ENCODE measurements at places on chromosomes 13 and 19.

GRCh38 chr19:10667867-10668266, 13.7 kb downstream of the ILF3 start:
- DNase-seq = no peak

DNA sequence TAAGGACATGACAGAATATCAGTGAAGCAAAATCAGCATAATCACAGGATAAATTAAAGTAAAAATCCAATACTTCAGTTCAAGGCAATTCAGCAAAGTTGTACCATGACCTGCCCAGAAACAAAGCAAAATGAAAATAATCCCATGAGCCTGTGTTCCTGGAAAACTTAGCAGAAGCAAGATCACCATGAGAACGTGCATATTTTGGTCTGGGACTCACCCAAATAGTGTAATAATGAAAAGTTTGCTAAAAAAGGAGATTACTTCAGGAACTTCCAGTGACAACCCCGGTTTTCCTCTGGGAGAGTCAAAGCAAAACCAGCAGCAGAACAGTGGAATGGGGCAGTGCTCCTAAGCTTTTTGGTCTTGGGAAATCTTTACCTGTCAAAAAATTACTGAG, 14.9 kb upstream of the RPL21 start:
- no peak for DNase-seq

DNA sequence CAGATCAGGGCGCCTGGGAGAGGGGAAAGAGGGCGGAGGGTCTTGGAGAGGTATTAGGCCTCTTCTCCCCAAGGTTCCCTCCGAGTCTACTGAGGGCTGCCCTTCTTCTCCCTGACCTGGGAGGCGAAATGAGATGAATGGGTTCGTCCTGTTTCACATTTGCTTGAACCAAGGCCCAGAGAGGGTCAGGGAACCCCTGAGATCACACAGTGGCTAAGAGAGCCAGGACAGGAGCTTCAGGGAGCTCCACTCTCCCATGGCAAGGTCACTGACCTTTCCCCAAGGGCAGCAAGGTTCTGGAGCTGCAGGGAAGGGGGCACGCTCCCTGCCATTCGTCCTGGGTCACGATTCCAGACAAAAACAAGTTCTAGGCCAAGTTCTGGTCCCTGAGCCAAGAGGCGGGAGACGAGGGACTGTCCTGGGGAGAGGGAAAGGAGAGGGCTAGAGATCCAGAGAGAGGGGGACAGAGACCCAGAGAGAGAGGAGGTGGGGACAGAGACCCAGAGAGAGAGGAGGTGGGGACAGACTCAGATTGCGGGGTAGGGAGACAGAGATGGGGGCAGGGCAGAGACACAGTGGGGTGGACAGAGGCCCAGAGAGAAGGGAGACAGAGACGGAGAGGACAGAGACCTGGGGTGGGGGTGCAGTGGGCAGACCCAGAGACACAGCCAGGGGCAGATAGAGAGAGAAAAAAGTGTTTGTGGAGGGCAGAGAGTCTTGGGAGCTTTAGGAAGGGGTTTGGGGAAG, 541 bp downstream of the ASPDH start:
- DNase-seq = no peak

GRCh38 chr13:97431171-97431764, 2.7 kb upstream of the RAP2A start:
- DNase-seq = no peak

- DNase-seq = peak; percentile 66
Measured at GRCh38 chr19:47239610-47240296, 8.8 kb upstream of the BBC3 start.

GRCh38 chr13:35514061-35514477, 37.6 kb upstream of the MAB21L1 start:
- no peak for DNase-seq

DNA sequence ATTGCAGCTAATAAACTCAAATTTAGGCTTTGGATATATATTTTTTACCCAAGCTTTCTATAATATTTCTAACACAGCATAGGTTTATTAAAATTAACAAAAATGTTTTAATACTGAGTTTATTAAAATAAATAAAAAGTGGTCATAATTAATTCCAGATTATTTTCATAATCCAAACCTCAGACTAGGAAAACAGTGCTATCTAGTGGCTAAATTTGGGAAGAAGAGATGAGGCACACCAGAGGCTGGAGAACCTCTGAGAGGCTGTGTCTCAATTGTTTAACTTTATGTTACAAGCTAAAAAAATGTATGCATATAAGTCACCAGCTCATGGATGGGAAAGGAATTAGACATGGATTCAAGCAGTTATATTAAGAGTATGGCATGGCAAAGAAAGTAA, 392.5 kb downstream of the DIAPH3 start:
- DNase-seq = peak; percentile 23

- DNase-seq = peak; percentile 38
Measured at GRCh38 chr19:48806518-48806817, 4.4 kb downstream of the BCAT2 start.

DNA sequence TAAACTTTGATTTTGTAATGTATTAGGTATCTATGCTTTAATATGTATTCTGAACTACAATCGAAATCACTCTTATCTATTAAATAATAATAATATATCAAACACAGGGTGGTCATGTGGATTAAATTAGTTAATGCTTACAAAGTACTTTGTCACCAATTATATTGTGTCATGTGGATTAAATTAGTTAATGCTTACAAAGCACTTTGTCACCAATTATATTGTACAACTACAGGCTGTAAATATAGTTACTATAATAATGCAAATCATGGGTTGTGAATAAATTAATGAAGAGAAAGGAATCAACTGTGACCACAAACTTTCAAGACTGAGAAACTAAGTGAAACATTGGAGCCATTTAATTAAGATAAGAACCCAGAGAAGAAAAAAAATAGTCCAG, 1929.1 kb upstream of the PCDH20 start:
- DNase-seq = no peak

DNA sequence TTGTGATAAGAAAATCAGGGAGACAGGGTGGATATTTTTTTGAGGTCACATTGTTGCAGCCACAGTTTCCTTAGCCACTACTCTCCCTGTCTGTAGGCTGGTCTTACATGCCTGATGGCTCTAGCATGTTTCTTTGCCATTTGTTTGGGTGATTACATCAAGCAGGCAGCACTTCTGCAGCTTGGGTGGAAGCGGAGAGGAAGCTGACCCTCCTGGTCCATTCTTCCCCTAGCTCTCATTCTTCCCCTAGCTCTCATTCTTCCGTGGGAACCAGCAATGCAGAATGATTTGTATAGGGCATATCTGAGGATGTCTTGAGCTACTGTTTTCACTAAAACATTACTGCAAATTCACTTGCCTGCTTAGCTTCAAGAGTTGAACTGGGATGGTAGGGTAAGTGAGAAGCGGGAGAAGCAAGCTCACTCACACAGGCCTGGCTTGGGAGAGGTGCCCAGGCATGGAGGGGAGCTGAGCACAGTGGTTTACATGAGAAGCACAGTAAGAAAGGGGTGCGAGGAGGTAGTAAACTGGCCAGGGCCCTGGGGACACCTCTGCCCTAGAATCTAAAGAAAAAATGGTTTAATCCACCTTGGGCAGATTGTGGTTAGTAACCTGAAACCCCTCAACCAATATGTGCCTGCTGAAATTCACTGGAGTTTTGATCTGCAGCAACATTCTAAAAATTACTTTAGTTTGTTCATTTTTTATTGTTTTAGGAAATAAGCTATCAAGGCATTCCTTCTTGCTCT, 538.9 kb downstream of the RFC3 start:
- DNase-seq = no peak

GRCh38 chr13:109087916-109088623, 458.7 kb downstream of the MYO16 start:
- DNase-seq = no peak

GRCh38 chr19:47547199-47547598, 25.7 kb downstream of the ZNF541 start:
- DNase-seq = no peak

GRCh38 chr19:2923510-2923909, 21.3 kb downstream of the ZNF77 start:
- DNase-seq = peak; percentile 71

DNA sequence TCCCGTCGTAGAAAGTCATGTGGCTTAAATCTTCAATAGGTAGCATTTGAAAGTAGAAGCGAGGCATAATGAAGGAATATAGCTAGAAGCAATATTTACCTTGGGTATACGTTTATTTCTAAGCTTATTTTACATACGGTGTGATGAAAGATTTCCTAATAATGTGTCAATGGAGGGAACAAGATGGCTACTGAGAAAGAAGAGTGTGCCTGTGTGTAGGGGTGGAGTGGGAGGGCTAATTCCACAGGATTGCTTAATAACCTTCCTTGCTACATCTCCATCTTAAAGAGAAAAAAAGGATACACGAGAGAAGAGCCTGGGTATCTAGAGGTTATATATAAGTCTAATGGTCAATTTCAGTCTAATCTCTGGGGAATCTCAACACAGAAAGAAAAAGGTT, 2.0 kb downstream of the SPART start:
- no peak for DNase-seq

DNA sequence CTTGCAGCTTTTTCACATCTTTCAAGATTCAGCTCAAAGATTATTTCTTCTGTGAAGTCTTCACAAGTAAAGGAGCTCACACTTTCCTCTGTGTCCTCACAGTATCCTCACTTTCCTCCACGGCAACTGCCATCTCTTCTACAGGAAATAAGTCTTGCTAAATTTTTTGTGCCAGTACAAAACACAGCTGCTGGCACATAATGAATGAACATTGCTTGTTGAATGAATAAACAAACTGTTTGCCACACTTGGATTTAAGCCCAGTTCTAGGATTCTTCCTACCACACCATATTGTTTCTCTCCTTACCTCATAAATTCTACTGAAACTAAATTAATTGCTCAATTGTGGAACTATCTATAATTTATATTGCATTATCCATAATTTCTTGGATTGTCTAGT, 59.5 kb downstream of the RAP2A start:
- no peak for DNase-seq

- DNase-seq = no peak
Measured at GRCh38 chr13:43787997-43788396, 1.2 kb upstream of the ENOX1 start.

DNA sequence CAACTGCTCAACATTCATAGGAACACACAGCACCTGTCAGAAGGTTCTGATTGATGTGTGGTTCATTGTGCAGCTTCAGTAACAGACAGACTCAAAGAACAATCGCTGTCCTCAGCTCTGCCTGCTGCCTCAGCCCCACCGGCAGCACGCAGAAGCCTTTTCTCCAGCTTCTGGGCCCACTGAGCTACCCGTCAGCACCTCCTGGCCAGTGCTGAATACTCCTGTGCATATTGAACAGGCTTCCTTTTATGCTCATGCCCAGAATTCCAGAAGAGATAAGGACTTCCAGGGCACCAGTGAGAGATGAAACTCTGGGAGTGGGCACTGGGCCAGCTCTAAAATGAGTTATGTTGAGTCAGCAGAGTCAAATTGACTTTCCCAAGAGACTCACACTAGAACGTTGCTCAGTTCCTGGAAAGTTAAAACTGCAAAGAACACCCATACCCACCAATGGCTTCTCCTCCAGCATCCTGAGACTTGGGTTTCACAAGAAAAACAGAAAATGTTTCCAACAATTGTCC, 119.3 kb downstream of the COL4A1 start:
- no peak for DNase-seq

DNA sequence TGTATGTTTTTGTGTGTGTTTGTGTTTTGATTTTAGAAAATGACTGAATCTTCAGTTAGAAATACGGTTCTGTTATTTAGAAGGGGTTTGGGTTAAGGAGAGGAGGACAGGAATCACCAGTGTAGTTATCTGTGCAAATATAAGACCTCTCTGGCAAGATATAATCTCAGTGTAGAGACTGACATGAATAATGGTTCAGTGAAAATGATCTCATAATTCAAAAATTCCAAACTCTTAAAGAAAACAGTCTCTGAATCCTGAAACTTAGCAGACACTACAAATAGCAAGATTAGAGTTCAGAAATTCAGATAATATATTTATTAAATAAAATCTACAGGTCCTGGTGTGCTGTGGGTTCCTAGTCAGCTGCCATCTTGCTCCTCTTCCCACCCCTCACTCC, 73.5 kb downstream of the PDS5B start:
- DNase-seq = no peak

GRCh38 chr13:27822873-27823311, 30.6 kb downstream of the GSX1 start:
- no peak for DNase-seq

DNA sequence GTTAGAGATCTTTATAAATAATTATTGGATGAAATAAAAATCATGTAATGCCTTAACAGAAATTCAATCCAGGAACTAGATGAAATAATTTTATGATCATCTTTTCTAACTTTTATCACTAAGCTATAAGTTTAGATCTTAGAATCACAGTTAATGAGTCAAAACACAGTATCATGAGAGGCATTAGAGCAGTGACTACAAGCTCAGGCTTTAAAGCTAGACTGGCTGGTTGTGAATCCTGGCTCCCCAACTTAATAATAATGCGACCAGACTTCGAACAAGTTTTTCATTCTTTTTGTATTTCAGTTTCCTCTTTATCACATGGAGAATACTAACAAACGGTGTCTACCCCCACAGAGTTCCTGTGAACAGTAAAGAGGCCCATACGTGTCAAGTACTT, 108.6 kb downstream of the MYCBP2 start:
- no peak for DNase-seq

DNA sequence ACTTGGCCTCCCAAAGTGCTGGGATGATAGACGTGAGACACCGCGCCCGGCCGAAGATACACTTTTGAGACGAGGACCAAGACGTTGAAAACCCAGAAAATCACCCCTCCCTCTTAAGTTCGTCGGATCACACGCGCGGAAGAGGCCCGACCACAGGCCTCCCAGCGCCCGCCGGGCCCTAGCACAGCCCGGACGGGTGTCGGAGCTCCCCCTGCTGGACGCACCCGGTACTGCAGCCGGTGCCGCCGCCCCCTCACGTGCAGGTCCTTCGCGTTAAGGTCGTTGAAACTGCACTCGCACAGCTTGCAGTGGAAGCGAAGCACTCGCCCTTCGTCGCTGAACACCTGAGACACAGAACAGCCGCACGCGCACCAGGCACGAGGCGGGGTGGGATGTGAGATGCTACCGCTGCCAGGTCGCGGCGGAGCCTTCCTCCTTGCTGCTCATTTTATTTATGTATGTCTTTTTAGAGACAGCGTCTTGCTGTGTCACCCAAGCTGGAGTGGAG, 35.7 kb upstream of the MATK start:
- no peak for DNase-seq

DNA sequence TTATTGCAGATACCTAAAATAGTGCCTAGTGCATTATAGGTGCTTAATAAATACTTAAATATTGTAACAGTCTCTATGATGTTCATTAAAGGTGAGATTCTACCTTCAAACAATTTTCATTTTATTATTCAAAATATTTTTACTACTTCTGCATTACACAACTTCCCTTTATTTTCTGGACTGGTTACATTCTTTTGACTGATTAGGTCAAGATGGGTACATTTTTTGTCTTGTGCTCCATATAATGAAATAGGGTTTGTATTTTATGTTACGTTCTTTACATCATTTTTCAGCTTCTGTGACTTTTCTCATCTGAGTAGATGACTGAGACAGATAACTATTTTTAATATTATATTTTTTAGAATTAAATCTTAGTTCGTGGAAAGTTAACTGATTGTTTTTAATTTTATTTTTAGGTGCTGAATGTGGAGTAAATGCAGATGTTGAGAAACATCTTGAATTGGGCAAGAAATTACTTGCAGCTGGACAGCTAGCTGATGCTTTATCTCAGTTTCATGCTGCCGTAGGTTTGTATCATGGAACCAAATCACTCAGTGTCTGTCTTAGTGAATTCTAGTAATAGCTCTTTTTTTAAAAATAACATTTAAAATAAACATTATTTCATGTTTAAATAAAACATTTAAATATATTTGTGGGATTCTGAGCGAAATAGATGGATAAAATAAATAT, 32.0 kb downstream of the DNAJC3 start:
- DNase-seq = no peak

GRCh38 chr13:66940113-66940512, 290.0 kb downstream of the PCDH9 start:
- DNase-seq = no peak
